ENCODE measurements at places on chromosomes 16 and 17.

- no peak for DNase-seq
Observed at GRCh38 chr17:11330006-11330405, 89.0 kb downstream of the SHISA6 start.

GRCh38 chr16:20879175-20880040, 20.8 kb downstream of the DCUN1D3 start:
- DNase-seq, result no peak

DNA sequence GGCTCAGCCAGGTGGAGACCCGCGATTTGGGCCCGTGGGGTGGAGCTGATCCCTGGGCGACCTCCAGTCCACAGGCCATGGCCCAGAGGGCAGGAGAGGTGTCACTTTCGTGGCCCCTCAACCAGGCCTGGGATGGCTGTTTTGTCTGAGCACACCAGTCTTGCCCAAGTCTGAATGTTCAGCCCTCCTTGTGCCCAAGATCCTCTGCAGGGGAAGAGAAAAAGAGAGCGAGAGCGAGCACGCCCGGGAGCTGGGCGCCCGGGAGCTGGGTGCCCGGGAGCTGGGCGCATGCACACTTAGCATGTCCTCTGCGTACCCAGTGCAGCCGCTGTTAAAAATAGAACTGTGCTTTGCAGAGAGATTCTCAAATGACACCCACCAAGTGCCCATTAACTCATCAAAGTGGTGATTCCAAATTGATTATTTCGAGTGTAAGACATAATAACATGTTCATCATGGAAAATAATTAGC, 403.3 kb upstream of the TNRC6C start:
- DNase-seq, result no peak

DNA sequence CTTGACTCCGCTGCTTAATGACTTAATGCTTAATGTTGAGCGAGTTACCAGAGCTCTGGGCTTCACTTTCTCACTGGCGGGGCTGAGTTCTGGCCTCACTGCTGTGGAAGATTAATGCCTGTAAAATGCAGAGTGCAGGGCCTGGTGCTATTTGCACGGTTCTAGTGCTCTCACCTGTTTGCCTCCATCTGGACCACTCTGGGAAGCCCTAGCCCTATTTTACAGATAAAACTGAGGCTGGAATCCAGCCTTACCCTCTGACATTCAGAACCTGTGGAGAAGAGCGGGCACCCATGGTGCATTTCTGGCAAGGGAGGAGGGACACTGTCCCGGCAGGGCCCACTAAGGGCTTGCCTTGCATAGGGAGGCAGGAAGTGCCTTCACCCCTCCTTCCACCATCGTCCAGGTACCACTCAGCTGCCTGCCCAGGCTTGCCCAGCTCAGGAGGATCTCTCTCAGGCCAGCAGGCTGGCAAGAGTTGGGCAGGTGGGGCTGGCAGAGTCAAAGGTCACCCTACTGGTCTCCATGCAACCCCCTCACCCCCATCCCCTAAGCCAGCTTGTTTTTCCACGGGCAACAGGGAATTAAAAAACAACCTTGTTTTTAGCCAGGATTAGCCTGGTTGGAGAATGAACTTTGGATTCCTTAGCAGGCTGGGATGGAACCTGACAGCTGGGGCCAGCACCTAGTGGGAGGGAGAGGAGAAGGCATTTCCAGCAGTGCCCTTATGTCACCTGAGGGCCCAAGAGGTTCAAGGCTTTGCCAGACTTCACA, 4.1 kb upstream of the UBALD1 start:
- no peak for DNase-seq

GRCh38 chr17:721540-721937, 6.9 kb upstream of the VPS53 start:
- no peak for DNase-seq

All from stimulated activated CD4-positive, alpha-beta T cell treated with anti-CD3 and anti-CD28 coated beads, TNF-alpha, amount 100 ng/mL, for 1 hour (primary cell).